ENCODE measurements at places on chromosomes 2 and 18.

DNA sequence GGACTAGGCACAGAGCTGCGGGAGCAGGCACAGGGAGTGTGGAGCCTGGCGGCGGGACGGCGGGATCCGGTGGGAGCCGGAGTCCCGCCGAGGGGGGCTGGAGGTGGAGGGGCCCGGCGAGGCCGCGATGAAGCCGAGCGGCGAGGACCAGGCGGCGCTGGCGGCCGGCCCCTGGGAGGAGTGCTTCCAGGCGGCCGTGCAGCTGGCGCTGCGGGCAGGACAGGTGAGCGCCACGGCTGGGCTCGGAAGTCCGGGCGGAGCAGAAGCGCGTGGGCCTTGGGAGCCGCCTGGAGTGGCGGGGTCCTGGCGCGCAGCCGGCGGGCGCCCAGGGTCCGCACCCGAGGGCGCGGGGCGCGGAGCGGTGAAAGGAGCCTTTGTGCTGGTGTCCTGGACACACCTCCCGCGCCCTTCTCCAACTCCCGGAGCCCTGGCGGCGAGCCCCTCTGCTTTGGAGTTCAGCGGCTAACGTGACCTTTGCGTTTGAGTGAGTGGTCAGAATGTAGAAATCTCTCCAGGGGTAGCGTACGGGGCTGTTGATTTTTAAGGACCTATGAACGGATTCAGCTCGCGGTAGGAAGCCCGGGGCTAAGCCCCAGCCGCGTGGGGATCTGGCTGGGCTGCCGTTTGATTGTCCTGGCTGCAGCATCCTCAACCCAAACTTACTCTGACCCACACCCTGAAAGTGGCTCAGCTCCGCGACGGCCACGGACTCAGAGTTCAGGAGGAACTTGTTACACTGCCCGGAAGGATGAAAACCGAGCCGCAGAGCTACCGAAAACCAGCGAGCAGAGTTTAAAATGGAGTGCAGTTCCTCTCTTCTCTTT, 448 bp downstream of the IMPA2 start:
- DNase-seq, result no peak

- no peak for DNase-seq
These were observed at the start of gene SPP2 for GRCh38 chr2:234050455-234051135. SPP2 (plus strand) TSS chr2:234050702; CDS start chr2:234050787, 85 bp downstream.

GRCh38 chr2:119255760-119256581, 32.3 kb downstream of the STEAP3 start:
- no peak for DNase-seq

DNA sequence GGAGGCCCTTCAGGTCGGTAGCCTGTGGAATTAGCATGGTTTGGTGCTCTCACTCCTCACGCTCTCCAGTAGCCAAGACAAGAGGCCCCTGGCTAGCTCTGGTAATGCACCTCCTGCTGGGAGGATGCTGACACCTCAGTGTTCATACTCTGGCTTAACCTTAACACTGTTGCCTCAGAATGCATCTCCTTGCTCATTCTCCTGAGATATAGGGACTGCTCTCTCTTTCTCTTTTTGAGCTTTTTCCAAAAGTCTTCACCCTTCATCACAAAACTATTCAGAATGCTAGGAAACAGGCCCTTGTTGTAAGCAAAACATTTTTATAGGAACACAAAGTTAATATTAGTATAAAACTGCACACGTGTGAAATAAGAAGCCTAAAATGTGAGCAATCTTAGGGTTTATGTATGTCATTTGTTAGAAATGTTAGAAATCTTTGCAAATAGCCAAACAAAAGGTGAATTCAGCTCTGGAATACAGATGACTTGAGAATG, 17.3 kb upstream of the IMPA2 start:
- DNase-seq, result no peak

GRCh38 chr2:42169874-42170521, 845 bp downstream of the EML4 start:
- peak; percentile 71 for DNase-seq

- DNase-seq, result no peak
These were observed 199.6 kb downstream of the MGAT5 start for GRCh38 chr2:134453476-134453875.

DNA sequence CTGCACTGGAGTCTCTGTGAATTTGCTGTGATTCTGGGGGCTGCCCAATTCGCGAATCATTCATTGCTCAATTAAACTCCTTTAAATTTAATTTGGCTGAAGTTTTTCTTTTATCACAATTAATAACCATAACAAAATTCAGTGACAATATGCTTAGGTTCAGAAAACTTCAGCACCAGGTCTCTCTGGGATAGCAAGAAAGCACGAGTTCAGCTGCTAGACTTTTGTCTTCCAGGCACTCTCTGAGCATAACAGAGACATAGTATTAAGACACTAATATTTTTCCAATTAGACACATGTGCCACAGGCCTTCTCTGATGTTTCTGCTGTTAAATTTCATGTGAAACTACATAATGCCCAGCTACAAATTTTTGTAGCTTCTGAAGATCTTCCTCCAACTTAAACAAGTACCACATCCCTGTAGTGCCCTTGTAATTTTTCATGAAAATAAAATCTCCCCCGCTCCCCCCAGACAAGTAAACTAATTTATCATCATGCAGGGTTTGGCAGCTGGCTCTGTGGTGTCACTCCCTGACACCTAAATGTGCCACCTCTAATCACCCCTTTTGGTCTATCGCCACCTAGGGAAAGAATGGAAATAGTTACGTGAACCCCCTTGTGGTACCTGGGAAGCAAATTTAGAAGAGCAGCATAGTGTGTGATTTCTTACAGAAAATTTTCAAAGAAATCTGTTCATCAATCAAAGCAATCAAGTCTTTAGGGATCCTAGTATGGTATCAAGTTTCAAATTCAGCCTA, 94.1 kb downstream of the CSRNP3 start:
- no peak for DNase-seq
